ENCODE measurements at places on chromosomes 11 and 22. TPM values are rescaled to one million over a fixed set of nuclear protein-coding genes. Genes with fewer than 3 reads are reported as not detected.

Gene MRGPRE
- total RNA-seq: not detected

Gene CELSR1
- 5.7 TPM for total RNA-seq

Gene SF3A1
- 28.6 TPM for total RNA-seq

Gene STT3A
- total RNA-seq: 225 TPM

Gene CBL
- total RNA-seq: 20.5 TPM

Gene APOA1
- total RNA-seq: not detected

Gene GRAMD4
- 8.9 TPM for total RNA-seq

Gene MRGPRD
- total RNA-seq: not detected

Gene CHRM1
- not detected for total RNA-seq

Gene ASPHD2
- total RNA-seq: 0.87 TPM

Gene ACTN3
- total RNA-seq: not detected

Gene NXPE4
- not detected for total RNA-seq

Gene FADS1
- 68.7 TPM for total RNA-seq

Gene BIK
- total RNA-seq: 0.53 TPM

Gene PATL1
- 16.9 TPM for total RNA-seq

Gene NAALADL1
- total RNA-seq: 6.2 TPM

Gene MTFP1
- total RNA-seq: 127 TPM

Gene OR8G1
- total RNA-seq: not detected

Gene OVOL1
- total RNA-seq: not detected

Gene TRPM5
- total RNA-seq: not detected

Gene MMP12
- total RNA-seq: 0.05 TPM

Gene GP1BB
- 1.0 TPM for total RNA-seq

Gene IGF2
- 0.40 TPM for total RNA-seq

Gene CARD10
- total RNA-seq: 36.6 TPM

Gene KCNQ1OT1
- 0.10 TPM for total RNA-seq

Gene MMP27
- total RNA-seq: not detected

Gene IGLL1
- not detected for total RNA-seq

Gene FOSL1
- total RNA-seq: 125 TPM

Gene ACR
- total RNA-seq: 0.40 TPM

Gene STX3
- 41.2 TPM for total RNA-seq

Gene MMP11
- 4.1 TPM for total RNA-seq

Gene APOA4
- total RNA-seq: not detected

Gene ENDOD1
- total RNA-seq: 33.4 TPM

Gene ZP1
- not detected for total RNA-seq
